ENCODE measurements at places on chromosomes 2 and 18.

- no peak for DNase-seq
Observed at GRCh38 chr18:10398571-10398970, 55.9 kb upstream of the APCDD1 start.

DNA sequence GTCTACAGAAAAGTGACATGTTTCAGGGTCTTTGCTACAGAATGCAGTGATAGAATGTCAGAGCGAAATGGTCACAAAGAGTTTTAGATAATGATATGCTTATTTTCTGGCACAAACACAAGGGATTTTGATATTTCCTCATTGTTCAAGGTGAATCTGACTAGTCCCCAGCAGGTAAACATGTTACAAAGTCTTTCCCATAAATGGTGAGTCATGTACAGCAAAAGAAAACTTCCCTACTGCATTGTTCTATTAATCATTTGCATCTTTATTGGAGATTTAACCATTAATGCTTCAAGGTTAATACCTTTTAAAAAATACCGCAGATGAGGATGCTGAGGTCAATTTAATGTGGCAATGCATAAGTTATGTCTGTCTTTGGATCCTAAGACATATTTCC lies 19.1 kb upstream of the TRIB2 start:
- DNase-seq, result no peak

DNA sequence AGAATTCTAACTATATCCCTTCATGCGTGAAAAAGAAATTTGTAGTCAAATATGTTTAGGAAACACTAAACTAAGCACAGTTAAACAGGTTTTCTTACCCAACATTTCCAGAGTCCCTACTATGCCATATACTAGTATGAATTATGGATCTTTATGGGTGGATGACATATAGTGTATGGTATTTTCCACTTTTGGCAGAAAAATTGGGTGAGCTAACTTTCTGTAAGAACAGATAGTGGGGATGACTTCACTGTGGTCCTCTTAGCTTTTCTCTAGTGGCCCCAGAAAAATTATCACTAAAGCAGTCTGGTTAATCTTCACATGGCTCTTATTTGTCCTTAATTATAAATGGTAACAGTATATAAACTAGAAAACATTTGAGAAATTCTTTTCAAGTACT lies 240.0 kb upstream of the GULP1 start:
- DNase-seq, result no peak

DNA sequence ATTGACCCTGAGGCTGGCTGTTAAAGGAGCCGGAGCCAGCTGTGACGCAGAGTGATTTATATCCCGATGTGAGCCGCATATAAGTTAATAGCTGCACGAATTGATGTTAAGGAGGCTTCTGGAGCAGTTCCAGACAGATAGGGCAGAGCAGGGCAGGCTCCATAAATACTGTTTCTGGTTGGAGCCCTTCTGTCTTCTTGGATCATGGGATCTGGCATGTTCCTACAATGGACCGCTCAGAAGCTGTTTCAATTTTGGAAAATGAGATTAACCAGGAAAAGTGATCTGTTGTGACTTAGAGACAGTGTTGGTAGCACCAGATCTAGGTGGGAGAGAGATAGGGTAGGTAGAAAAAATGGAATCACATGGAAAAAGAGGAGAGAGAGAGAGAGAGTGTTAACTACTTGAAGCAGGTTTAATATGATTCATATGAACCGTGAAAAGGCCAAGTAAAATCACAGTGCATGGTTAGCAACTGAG lies 4.8 kb upstream of the IGFBP5 start:
- DNase-seq, result no peak

DNA sequence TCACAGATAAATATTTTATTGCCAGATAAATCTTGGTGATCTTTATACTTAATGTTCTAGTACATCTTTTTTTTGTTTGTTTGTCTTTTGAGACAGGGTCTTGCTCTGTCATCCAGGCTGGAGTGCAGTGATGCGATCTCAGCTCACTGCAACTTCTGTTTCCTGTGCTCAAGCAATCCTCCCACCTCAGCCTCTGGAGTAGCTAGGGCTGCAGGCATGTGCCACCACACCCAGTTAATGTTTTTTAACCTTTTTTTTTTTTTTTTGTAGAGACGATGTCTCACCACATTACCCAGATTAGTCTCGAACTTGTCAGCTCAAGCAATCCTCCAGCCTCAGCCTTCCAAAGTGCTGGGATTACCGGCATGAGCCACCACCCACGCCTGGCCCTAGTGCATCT lies 9.1 kb upstream of the C1GALT1C1L start:
- DNase-seq, result no peak

DNA sequence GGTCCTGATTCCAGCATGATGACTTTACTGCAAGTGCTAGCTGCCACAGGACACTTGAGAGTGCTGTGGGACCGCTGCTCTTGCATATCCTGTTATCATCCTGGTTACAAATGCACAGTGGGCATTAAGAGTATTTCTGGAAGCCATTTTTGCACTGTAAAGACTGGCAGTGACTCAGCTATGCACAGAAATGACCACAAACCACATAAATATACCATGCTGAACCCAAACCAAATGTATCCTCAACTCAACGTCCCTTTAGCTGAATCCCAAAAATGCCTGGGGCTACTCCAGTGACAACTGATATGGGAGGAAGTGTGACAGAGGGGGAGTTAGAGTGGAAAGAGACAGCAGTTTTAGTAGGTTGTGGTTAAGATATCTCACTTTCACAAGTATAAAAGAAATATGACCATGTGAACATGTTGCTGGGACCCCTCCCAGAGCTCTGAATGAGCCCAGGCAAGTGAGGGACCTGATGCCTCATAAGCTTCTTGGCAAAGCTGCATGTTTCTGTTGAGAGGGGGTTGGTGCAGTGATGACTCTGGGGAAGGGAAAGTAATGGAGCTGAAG lies 37.3 kb downstream of the RHBDD1 start:
- DNase-seq, result no peak

GRCh38 chr2:128520791-128521190 lies 202.1 kb upstream of the HS6ST1 start:
- no peak for DNase-seq

DNA sequence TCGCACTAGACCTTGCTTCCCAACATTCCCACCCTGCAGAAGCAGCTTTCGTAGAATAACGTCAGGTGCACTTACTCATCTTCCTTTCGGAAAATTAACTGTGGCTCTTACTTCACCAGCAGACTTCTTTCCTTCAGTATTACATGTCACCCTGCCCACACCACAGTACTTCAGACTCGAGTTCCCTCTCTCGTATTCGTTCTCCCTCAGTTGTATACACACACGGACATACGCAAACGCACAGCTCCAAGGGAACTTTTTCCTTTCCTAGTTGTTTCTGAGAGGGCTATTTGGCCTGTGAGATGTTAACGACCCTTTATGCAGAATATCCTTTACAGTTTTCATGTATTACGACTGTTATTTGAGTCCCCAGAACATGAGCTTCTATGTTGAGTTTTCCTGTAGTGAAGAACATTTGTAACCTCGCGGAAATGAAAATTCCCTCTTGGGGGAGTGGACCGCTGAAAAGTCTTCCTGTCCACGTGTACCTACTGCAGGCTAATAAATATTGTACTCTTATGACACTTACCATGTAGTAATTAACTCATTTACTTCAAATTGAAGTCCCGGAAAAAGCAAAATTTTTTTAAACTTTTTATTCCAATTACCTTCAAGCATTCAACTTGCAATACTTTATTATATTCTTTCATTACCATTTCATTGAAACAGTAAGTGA lies 908 bp downstream of the ERLEC1 start:
- no peak for DNase-seq

- no peak for DNase-seq
Observed at GRCh38 chr2:105135436-105135835, 97.6 kb downstream of the MRPS9 start.

- DNase-seq, result no peak
Observed at GRCh38 chr18:76619621-76620315, 124.7 kb upstream of the ZNF516 start.

DNA sequence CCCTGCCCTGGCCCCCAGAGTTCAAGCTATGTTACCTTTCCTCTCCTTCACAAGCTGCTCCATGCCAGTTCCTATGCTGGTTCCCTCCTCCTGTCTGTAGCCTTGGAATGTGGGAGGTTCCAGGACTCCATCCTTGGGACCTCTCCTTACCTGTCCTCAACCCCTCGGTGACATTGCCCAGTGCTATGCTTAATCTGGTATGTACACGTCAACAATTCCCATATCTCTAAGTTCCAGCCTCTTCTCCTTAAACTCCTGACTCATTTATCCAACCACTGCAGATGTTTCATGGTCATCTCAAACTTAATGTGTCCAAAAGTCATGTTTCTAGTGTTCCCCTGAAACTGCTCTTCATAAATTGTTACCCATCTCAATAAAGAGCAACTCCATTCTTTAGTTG lies 160.8 kb downstream of the TNS1 start:
- no peak for DNase-seq

DNA sequence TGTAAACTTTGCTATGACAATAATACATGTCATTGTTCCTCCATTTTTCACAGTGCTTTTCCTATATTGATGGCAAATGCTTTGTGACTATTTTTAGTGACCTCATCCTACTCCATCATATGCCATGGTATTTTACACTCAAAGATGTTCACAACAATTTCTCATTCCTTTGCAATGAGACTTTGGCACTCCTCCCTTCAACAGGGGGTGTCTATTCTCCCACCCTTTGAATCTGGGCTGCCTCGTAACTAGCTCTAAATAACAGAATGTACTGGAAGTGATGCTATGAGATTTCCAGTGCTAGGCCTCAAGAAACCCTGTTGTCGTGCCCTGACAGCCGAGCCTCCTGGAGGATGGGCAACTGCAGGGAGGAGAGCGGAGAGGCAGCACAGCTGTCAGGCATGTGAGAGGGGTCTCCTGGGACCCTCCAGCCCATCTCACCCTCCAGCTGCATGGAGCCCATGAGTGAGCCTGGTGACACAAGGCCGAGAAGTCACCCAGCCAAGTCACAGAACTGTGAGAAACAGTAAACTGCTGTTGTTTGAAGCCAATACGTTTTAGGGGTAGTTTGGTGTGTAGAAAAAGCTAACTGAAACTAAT lies 103.1 kb upstream of the APCDD1 start:
- no peak for DNase-seq

DNA sequence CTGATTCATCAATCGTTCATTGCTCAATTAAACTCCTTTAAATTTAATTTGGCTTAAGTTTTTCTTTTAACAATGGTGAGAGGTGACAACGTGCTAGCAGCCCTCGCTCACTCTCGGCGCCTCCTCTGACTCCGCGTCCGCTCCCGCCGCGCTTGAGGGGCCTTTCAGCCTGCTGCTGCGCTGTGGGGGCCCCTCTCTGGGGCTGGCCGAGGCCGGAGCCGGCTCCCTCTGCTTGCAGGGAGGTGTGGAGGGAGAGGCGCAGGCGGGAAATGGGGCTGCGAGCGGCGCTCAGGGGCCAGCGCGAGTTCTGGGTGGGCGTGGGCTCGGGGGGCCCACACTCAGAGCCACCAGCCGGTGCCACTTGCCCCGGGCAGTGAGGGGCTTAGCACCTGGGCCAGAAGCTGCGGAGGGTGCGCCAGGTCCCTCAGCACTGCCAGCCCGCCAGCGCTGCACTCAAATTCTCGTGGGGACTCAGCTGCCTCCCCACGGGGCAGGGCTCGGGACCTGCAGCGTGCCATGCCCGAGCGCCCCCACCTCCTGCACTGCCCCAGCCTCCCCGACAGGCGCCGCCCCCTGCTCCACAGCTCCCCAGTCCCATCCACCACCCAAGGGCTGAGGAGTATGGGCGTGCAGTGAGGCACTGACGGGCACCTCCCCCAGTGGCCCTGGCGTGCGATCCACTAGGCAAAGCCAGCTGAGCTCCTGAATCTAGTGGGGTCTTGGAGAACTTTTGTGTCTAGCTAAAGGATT lies 19.6 kb downstream of the ANKMY1 start:
- DNase-seq, result no peak

DNA sequence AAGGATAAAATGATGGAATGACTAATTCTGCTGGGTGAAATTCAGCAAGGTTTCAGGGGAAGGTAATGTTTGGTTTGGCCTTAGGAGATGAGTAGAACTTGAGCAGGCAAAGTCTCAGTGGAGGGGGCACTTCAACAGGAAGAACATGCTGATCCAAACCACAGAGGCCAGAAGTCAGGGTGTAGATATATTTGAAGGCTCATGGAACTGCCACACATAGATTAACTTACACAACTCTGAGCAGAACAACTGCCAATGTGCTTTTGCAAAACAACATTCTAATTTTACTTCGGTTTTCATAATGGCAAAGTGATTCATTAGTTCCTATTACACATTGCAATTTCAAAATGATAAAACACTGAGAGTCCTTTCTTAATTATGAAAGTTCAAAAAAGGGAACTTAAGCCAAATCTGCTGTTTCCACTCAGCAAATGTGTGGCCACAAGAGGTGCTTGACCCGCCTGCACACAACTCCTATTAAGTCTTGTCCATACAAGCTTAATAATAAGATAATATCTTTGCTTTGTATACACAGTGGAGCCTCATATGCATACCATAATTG lies 284.8 kb downstream of the MREG start:
- peak; percentile 5 for DNase-seq

GRCh38 chr18:13486686-13487085 lies 239.7 kb downstream of the FAM210A start:
- DNase-seq, result no peak

- no peak for DNase-seq
Observed at GRCh38 chr18:75202696-75203365, 6.1 kb downstream of the PTGR3 start.

GRCh38 chr2:239734436-239735005 lies 290.6 kb downstream of the NDUFA10 start:
- DNase-seq, result no peak

DNA sequence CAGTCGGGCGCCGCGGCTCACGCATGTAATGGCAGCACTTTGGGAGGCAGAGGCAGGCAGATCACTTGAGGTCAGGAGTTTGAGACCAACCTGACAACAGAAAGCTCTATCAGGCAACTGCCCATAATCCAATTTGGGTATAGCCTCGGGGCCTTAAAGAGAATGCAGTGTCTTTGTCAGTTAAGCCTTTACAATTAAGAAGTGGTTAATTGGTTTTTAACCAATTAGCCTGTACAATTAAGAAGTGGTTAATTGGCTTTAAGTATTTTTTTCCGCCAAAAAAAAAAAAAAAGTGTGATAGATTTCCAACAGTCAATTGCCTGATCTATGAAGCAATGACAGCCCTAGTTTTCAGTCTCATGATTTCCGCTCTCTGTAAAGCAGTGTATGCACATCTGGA lies 74.6 kb upstream of the NARS1 start:
- DNase-seq, result no peak

GRCh38 chr18:38576916-38577315 lies 1011.3 kb upstream of the CELF4 start:
- DNase-seq, result no peak

GRCh38 chr2:233270366-233270765 lies 18.9 kb downstream of the ATG16L1 start:
- no peak for DNase-seq

GRCh38 chr2:135942936-135943688 lies 42.3 kb downstream of the DARS1 start:
- no peak for DNase-seq

DNA sequence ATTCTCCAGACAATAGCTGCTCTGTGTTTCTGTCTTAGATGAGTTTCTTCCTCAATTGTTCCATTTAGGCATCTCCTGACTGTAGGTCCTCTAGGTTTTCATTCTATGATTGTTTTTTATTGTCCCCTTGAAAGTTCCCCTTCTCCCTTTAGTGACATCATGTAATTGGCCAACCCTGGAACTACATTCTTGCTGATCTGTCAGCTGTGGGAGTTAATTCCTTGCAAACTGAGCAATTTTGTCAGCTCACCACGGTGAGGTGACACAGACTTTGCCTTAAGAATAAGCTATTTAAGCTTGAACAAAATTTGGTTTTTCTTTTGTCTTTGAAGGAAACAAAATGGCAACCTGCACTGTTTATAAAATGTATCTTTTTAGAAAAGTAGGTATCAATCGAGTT lies 95.9 kb downstream of the TXNL1 start:
- no peak for DNase-seq

- no peak for DNase-seq
Observed at GRCh38 chr2:207587305-207587704, 37.9 kb downstream of the METTL21A start.

Data from KG1 (cell line).